ENCODE measurements at places on chromosomes 2 and 18.

GRCh38 chr2:229230256-229230655 lies 40.8 kb downstream of the PID1 start:
- peak; percentile 2 for DNase-seq

- DNase-seq = no peak
These were observed 134.8 kb downstream of the DDX1 start for GRCh38 chr2:15726321-15727057.

DNA sequence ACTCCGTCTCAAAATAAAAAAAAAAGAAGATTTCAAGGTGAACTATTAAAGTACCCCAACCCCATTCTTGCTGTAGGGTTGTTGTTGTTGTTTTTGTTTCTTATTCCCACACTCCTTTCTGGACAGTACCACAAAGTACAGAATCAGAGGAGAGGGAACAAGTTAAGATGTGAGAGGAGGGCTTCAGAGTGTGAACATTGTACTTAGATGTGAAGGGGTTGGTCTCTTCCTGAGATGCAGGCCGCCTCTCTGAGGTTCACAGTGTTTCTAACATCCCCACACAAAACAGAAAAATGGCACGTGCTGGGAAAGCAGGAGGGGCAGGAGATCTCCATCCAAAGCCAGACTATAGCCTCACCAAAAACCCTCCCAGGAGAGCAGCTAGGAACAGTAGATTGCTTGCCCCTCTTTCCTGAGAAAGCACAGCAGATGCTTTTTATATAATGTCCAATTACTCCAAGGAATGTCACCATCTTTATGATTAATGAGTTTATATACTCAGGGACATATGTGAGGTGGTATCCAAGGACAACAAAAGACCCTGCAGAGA lies 22.6 kb downstream of the ADD2 start:
- DNase-seq = no peak

DNA sequence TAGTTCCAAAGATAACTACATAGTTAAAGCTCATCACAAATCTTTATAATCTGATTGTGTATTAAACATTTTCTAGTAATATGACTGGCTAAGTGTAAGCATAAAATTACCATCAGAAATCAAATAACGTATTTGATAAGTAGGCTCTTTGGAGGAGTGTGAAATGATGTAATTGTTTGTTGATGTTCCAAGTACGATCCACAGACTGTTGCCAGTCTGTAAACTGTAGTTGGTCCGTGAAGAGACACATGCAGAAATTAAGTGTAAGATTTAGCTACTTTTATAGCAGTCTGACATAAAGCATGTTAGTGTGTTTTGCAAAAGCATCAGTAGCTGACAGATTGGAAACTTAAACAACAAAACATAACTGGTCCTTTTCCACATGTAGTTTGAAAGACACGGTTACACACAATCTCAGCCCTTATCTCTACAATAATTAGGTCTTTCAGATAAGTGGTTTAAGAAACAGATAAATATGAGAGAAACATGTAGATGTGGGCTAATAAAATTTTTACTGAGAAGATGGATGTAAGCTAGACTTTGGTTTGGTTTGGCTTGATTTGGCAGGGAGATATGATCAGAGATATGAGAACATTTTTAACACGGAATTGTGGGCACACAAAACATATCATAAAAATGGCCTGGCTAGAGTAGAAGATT lies 115.0 kb upstream of the EPB41L5 start:
- DNase-seq = no peak

DNA sequence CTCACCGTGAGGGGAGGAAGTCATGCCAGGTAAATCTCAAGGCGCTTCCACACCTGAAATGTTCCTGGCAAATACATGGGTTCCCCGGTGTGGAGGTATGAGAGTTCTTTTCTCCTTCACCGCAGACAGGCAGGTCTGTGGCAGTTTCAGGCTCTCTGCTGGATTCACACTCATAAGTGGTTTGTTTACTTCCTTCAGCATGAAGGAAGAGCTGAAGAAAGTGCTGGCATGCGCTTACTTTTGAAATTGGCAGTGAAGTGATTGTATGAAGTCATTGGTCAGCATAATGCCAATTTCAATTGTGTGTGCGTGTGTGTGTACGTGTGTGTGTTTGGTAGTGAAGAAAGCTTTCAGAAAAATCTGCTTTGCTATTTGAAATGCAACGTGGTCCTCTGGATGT lies 43.4 kb downstream of the RNF144A start:
- DNase-seq = peak; percentile 0

DNA sequence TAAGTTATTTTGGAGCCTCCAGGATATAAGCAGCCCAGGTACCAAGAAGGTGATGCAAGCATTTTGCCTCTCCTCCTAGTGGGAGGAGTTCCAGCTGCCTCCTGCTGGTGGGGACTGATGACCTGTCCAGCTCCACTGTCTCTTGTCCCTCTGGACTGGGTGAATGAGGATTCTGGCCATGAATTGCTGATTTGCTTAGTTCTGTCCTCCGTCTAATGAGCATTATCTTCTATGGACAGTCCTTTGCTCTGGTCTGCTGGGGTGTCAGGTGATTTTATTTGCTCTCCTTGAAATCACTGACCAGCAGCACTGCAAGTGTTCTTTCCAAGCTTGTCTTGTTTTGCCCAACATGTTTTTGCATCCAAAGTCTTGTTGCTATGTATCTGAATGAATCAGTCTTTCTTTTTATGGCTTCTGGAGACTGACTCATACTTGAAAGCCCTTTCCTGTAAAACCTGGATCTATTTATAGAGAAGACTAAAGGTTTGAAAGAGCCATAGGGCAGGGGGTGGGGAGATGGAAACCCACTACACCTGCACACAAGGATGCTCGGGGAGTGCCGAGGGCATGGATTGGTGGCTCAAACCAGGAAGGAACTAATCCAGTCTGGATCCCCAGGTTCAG lies 40.5 kb upstream of the EFHD1 start:
- DNase-seq = peak; percentile 82

DNA sequence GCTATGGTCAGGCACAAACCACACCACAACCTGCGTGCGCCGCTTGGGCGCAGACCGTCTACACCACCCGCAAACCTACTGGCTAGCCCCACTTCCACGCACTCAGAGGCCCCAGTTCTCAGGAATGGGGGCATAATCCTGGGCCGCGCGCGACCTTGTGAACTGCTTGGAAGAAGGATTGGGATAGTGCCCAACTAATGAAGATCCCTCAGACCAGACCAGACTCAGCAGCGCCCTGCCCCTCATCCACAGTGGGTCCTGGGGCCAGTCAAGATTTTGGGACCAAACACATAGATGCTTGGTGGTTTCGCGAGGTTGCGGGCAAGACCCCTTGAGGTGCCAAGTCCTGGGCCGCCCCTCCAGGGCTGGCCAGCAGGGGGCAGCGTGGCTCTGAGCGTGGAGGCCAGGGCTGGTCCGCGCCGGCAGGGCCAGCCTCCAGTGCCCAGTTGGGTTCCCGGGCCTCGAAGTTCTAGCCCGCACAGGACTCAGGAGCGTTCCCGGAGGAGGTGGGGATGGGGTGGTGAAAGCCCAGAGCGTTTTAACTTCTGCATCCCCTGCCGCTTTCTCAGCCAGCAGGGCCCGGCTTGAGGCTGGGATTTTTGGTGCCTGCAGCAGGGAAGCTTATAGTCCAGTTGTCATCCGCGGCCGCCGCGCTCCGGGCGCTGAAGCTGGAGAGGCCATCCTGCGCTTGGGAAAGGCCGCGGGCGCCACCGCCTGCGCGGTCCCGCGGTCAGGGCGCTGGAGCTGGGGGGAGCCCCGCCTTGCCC lies 8.3 kb downstream of the OSR1 start:
- no peak for DNase-seq

DNA sequence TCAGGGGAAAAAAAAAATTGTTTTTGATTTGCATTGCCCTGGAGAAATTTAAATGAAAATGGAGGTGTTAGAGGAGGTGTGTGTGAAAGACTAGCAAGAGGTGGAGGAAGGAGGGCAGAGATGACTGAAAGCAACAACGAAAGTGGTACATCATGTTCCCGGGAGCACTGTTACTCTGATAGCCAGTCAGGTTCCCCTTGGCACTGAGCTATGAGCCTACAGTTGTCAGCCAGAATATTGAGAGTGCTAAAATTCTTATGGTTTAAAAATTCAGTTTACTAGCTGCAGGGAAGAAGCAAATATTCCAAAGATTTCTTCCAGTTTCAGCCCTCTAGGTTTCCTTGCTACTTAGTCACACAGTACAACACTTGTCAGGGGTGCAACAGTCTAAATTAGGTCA lies 366.7 kb upstream of the DLGAP1 start:
- no peak for DNase-seq

DNA sequence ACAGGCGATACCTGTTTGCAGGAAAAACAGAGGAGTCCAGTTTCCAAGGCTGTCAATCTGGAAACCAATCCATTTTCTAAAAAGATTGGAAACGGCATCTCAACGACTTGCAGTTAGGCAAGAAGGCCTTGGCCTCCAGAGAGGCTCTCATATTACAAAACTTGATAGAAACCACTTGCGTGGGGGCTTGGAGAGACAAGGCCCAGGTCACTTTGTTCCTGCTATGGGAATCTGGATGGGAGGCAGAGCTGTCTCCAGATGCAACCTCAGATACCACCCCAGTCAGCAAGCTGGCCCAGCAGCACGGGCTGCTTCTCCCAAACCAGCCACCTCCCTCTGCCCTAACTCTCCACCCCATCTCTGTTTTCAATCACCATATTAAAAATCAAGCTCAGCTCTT lies 298.8 kb downstream of the TNS1 start:
- no peak for DNase-seq

DNA sequence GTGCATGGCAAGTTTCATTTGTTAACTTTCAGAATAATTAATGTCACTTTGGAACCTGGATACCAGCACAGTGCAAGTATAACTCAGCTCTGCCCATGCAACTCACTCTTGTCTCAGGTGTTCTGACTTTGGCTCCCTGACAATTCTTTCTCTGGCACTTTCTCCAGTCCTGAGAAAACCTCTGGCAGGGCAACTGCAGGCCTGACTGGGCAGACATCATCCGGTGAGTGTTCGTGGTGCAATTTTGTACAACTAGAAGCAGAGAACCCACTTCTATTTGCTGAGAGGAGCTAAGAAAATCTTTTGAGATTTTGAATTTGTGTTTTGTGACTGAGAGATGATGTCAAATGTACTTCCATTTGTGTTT lies 143.0 kb downstream of the AQP4 start:
- DNase-seq = no peak

GRCh38 chr18:62842898-62843297 lies 127.6 kb downstream of the PHLPP1 start:
- DNase-seq = no peak

- DNase-seq = no peak
These were observed 4.4 kb downstream of the ACTG2 start for GRCh38 chr2:73897240-73897583.

Measured in IMR-90 (cell line).